Adipocyte (in vitro differentiated cells): ENCODE measurements at places on chromosomes 6 and 20.

- no peak for DNase-seq
These were observed 386.5 kb upstream of the SULF2 start for GRCh38 chr20:48171626-48172356.

DNA sequence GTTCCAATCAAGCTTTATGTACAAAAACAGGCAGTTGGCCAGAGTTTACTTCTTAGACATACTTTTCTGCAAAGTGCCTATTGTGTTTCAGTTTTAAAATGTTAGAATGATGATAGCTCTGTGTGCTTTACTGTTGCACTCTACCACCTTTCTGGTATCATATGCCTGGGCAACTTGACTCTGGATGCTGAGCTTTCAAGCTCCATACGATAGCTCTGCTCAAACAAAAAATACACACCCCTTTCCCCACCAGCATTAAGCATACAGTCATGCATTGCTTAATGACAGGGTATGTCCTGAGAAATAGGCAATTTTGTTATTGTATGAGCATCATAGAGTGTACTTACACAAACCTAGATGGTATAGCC, 123.1 kb downstream of the RCAN2 start:
- no peak for DNase-seq

- no peak for DNase-seq
These were observed 235.9 kb downstream of the LY86 start for GRCh38 chr6:6824381-6824780.

- DNase-seq = no peak
These were observed 193.0 kb upstream of the ZNF217 start for GRCh38 chr20:53786445-53787267.

- peak; percentile 84 for DNase-seq
These were observed 20.1 kb downstream of the ECT2L start for GRCh38 chr6:138815797-138816528.

DNA sequence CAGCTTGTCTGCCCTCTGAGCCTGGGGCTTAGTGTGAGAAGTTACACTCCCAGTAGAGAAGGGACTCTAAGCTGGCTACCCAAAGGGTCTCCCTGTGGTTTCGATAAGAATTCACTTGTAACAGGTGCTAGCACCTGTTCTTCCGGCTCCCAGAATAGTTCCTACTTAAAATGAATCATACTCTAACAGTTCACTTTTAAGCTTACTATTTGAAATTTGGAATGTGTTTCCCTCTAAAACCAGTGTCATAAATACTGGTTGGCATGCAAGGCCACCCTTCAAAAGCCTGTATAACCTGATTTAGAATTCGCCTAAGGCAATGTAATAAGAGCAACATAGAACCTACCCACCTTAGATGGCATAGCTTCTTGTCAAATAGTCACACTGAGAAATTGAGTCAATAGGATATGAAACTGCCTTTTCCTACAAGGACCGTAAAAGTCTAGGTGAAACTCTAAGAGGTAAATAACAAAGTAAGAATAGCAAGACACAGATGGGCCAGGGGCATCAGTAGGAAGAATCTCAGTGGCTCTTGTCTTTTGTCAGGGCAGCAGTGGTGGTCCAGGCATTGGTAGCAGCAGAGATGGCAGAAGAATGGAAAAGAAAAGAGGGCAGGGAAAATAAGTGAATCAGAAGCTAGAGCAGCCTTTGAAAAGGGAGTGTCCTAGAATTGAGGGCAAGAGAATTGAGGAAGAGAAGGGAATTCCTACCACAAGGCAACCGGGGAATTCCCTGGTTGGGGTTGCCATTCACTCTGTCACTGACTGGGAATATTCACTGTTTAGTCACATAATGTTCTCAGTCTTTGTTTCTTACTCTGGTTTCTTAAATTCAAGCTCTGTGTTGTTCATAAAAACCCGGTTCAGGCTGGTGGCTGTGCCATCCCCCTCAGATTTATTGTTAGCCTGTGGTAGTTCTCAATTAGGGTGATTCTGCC, 91.5 kb downstream of the HIVEP2 start:
- DNase-seq = no peak

DNA sequence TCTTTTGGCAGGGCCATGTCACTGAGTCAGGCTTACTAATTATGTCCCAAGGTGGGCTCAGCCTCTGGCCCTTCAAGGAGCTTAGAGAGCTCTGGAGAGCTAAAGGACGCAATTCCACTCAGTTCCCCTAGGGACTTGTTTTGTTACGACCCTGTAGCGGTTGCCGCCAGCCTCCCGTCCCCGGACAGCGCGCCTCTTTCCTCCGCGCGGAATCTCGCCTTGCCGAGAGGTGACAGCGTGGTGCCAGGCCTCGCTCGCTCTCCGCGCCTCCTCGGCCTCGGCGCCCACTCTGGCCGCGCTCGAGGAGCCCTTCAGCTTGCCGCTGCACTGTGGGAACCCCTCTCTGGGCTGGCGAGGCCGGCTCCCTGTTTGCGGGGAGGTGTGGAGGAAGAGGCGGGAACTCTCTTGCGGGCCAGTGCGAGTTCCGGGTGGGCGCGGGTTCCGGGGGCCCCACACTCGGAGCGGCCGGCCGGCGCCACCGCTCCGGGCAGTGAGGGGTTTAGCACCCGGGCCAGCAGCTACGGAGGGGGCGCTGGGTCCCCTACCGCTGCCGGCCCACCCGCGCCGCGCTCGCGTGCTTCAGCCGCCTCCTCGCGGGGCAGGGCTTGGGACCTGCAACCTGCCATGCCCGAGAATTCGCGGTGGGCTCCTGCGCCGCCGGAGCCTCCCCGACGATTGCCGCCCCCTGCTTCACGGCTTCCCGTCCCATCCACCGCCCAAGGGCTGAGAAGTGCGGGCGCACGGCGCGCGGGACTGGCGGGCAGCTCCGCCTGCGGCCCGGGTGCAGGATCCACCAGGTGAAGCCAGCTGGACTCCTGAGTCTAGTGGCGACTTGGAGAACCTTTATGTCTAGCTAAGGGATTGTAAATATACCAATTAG, 9.9 kb upstream of the ZNF311 start:
- DNase-seq = no peak

DNA sequence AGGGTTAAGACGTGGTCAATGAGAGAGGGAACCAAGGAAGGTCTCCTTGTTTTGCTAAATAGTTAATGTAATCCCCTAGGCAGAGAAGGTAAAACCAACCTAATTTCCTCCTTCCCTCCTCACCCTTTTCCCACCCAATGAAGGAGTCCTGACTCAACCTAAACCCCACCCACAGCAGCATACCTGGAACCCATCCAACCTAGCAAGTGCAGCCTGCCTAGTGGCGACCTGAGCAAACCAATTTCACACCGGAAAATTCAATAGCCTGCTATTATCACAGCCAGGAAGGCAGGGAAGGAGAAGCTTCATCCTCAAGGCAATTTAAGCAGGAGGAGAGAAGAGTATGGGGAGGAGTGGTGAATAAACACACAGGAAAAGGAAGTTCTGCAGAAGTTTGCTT, 46.9 kb downstream of the OSTM1 start:
- no peak for DNase-seq

- DNase-seq = peak; percentile 7
These were observed 97.9 kb downstream of the HUS1B start for GRCh38 chr6:558959-559358.

DNA sequence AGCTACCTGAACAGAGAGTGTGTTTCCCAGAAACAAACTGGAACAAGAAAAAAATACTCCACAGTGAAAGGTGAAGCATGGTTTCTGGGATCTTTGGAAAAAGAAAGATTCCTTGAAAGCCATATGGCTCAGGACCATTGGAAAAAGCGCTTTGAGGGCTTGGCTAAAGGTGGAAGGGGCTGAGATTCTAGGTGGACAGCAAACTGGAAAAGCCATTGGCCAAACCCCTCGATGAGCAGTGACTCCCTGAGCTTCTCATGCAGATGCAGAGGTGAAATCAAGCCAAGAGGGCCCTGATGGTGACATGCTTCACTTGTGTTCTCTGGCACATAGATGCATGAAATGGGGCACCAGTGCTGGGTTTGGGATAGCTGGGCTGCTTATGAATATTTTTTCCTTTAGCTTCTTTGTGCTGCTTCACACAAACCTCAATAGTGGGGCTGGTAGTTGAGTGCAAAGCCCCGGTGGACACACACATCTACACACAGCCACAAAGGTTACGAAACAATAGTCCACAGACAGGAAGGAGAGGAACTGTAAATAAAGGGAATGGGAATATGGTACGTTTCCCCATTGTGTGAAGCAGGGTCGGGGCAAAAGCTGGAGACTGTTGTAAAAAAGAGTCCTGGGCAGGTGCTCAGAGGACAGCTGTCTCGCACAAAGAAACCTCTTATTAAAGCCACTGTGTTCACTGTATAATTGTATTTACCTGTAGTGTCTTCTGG, 117.8 kb downstream of the FOXA2 start:
- DNase-seq = no peak

- DNase-seq = no peak
These were observed 350.8 kb downstream of the RNGTT start for GRCh38 chr6:88612631-88613030.

DNA sequence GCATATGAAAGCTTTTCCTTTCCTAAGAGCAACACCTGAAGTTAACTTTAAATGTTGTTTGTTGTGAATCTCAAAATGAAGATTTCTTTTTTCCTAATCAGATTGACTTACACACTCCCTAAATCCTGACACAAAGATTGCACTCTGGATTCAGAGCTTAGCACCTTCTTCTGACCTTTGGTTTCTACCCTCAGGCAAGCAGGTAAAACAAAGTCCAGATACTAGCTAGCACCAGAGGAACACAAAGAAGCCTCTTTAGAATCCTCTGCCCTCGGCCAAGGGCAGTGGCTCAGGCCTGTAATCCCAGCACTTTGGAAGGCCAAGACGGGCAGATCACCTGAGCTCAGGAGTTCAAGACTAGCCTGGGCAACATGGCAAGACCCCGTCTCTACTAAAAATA, 14.5 kb downstream of the SERAC1 start:
- DNase-seq = no peak

DNA sequence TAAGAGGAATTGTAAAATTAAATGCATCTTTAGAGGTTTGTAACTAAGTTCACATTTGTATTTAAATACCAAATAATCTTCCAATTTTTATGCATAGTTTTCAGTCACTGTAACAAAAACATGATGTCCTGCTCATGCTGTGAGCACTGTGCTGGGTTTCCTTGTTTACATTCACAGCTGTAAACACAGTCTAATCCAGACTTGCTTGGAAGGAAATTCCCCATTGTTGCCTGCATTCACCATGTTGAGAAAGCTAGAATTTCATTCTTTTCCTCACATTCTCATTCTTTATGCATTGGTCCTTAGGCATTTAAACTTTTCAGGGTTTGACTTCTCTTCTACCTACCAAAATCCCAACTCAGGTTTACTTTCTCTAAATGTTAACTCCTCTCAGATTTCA, 242.0 kb upstream of the TBX18 start:
- no peak for DNase-seq
